ENCODE measurements at places on chromosomes 7 and 10. TPM values are rescaled to one million over a fixed set of nuclear protein-coding genes. Genes with fewer than 3 reads are reported as not detected.

Gene RELN
- total RNA-seq, result 0.01 TPM

Gene CDNF
- total RNA-seq, result 1.1 TPM

Gene ABCB4
- not detected for total RNA-seq

Gene LRRD1
- not detected for total RNA-seq

Gene EEPD1
- total RNA-seq, result 56.9 TPM

Gene ADAMTS14
- 0.16 TPM for total RNA-seq

Gene SHTN1
- 24.9 TPM for total RNA-seq

All from A549 treated with Mapracorat at 1 μM for 4 hours (cell line).